ENCODE measurements at places on chromosomes 5 and 9. TPM values are rescaled to one million over a fixed set of nuclear protein-coding genes. Genes with fewer than 3 reads are reported as not detected.

The SLC34A3 gene
- polyA plus RNA-seq: 4.7 TPM

The FBXW2 gene
- 48.6 TPM for polyA plus RNA-seq

The MEF2C gene
- polyA plus RNA-seq: 40.8 TPM

The CYSTM1 gene
- polyA plus RNA-seq: 77.9 TPM

The CCDC127 gene
- polyA plus RNA-seq: 16.8 TPM

The MCTP1 gene
- polyA plus RNA-seq: 4.5 TPM

The LRRC19 gene
- 23.5 TPM for polyA plus RNA-seq

The AGXT2 gene
- 79.6 TPM for polyA plus RNA-seq

The ASPN gene
- polyA plus RNA-seq: 16.8 TPM

The PDE8B gene
- 7.7 TPM for polyA plus RNA-seq

The CARD9 gene
- polyA plus RNA-seq: 2.7 TPM

The OLFM1 gene
- 3.8 TPM for polyA plus RNA-seq

The SLC35D2 gene
- 38.3 TPM for polyA plus RNA-seq

The ANKH gene
- 12.3 TPM for polyA plus RNA-seq

The PCDHGB4 gene
- 4.3 TPM for polyA plus RNA-seq
